Vagina (tissue), 2 donors: ENCODE measurements at places on chromosomes 7 and 10. TPM values are rescaled to one million over a fixed set of nuclear protein-coding genes. Genes with fewer than 3 reads are reported as not detected.

DNA sequence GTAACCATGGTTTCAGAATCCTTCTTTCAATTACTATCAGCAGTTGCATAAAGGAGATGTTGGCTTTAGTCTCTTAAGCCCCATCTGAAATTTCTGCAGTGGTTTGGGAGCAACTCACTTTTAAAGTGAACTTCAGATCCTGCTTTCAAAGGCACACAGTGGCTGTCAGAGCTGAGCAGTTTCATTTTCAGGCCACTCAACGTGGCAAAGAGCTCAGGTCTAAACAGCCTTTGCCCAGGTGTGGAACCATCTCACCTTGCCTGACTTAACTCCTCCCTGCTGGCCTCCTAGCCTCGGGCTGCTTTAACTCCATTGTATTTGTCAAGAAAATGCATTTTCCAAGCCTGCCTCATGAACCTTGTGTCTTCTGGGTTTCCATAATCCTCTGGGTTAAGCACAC lies 197.5 kb upstream of the KMT2E start:
- no peak for DNase-seq
- no peaks in the 10 kb centered on the region for H3K36me3 ChIP-seq
- H3K4me1 ChIP-seq, result peaks cover 7% of the 10 kb centered on the region
- H3K27ac ChIP-seq, result no peak overlapping the region
- H3K4me3 ChIP-seq, result no peak overlapping the region

DNA sequence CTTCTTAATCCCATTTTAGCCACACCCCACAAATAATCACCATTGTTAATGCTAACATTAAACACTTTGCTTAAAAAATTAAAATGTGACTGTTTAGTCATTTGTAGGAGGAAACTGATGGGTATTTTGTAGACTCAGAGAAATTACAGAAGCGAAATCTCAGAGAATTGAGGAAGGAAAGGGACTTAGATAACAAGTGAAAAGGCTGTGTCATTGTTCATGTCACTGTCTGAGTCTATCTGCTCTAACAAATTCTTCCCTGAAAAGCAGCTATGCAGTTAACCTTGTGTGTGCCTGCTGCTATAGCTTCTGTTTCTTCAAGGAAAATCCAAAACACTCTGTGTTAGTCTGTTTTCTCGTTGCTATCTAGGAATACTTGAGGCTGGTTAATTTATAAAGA lies 40.9 kb upstream of the PLXDC2 start:
- H3K27me3 ChIP-seq, result no peaks in the 10 kb centered on the region
- no peak overlapping the region for H3K27ac ChIP-seq
- no peak for DNase-seq

DNA sequence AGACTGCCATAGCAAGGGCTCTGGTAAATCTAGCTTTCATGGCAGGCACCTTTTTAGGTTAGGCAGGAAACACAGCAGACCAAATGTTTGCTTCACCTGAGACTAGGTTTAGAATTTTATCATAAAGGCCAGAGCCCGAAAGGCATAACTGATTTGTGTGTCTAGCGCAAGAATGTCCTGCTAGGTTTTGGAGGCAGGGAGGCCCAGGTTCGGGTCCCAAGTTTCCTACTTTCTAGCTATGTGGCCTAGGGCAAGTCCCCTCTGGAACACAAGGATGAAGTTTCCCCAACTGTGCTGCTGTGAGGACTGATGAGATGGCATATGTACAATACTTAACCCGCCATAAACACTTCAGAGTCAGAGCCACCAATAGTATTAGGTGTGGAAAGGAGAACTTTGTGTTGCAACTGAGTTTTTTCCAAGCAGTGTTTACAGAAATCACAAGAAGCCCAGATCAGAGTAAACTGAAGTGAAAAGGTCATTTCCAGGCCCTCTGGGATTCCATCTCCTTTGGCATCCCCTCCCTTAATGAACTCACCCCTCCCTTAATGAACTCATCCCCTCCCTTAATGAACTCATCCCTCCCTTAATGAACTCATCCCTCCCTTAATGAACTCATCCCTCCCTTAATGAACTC lies 244.9 kb downstream of the SKAP2 start:
- no peaks in the 10 kb centered on the region for H3K27me3 ChIP-seq
- no peak for DNase-seq
- no peak overlapping the region for H3K4me3 ChIP-seq
- no peaks in the 10 kb centered on the region for H3K4me1 ChIP-seq
- no peaks in the 10 kb centered on the region for H3K36me3 ChIP-seq
- H3K27ac ChIP-seq, result no peak overlapping the region

DNA sequence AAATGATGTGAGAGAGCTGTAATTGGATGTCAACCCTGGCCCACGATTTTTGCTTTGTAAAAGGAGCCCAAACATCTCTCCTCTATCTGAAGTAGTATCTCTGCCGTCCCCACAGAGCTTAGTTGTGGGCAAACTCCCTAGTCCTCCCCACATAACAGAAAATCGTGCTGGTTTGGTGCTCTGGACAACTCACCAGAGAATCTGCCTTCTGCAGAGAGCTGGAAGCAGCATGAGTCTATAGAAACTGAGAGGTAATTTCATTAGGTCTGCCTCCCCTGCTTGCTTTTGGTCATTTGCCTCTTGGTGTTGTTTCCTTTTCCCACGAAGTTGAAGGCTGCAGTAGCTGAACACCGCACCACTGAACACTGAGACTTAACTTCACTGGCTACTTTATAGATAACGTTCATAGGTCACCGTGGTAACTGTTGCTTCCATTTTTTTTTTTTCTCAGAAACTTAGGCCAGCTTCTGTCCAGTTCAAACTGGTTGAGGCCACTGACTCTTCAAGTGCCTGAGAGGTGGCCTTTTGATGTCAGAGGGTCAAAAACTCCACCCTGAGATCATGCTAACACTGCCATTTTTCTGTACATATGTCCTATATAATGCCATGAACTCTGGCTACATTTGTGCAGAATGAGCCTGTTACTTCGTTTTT lies 3.3 kb upstream of the CDCA7L start:
- no peak overlapping the region for H3K4me3 ChIP-seq
- no peak for DNase-seq

DNA sequence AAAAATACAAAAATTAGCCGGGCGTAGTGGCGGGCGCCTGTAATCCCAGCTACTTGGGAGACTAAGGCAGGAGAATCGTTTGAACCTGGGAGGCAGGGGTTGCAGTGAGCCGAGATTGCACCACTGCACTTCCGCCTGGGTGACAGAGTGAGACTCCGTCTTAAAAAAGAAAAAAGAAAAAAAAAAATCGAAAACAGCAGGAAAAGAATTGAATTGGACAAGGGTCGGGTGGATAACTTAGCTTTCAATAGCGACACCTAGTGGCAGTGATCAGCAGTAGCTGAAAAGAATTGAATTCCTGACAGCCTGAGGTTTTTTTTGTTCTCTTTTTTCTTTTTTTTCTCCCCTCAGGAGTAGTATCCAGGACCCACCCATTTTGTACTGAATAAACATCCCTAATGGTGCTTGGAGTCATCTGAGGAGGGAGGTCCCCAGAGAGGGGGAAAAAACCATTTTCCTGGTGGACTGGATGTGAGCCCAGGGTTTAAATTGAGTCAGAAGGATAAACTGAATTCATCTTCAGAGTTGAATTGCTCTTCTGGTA lies 55.1 kb downstream of the CYCS start:
- H3K27ac ChIP-seq, result peak overlapping the region; percentile 61
- H3K36me3 ChIP-seq, result no peaks in the 10 kb centered on the region
- DNase-seq, result no peak
- H3K27me3 ChIP-seq, result no peaks in the 10 kb centered on the region
- peak overlapping the region; percentile 21 for H3K4me3 ChIP-seq

DNA sequence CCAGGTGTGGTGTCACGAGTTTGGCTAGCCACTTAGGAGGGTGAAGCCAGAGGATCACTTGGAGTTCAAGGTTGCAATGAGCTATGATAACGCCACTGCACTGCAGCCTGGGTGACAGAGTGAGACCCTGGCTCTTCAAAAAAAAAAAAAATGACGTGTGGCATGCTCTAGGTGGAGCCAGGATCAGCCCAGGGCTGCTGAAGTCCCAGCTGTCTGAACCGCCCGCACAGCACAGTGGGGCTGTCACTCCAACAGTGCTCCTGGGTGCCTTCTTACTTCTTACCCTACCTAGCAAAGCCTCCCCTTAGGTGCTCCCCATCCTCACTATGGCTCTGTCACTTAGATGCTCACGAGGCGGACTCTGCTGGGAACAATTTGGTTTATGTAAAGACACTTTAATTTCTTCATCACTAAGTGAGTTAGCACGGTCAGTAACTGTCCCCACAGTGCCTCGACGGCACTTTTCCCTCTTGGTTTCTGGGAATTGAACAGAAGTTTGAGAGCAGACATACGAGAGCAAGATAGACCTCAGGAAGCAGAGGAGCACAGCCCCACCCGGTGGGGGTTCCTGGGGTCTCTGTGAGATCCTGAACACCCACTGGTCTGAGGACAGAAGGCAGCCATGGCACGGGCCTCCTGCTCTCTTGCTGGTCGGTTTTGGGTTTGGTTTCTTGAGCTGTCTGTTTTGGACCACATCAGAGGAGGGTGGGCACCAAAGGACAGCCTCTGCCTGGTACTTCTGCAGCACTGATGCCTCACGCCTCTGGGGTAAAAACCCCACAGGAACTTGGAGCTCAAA lies 66.2 kb upstream of the BTBD16 start:
- DNase-seq, result no peak
- no peaks in the 10 kb centered on the region for H3K27me3 ChIP-seq
- H3K4me3 ChIP-seq, result no peak overlapping the region
- H3K27ac ChIP-seq, result no peak overlapping the region

DNA sequence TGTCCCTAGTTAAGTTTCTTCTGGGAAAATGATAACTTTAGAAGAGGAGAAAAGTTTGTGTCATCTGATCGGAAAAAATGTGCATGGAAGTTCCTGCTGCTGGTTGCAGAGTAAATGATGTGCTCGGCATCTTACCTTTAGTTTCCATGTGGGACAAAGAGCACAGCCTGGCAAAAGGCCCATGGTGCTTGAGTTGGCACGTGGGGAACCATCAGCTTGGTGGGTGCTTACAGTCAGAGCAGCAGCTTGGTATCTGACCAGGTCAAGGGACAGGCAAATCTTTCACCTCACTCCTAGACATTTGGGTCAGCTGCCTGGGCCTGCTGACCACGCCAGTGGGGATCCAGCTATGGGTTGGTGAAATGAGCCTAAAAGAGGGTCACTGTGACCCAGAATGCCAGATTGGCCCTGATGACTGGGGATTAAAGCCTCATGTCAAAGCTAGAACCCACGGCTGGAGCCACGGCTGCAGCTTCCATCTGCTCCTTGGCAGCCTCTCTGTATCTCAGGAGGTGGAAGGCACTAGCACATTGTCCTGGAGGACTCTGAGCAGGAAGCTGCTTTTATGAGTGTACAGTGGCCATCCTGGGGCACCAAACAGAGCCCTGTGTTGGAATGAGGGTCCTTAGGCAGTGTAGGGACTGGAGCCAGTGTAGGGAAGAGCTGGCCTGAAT lies 24.7 kb downstream of the VWC2 start:
- H3K27me3 ChIP-seq, result no peaks in the 10 kb centered on the region
- no peaks in the 10 kb centered on the region for H3K36me3 ChIP-seq
- no peak for DNase-seq

DNA sequence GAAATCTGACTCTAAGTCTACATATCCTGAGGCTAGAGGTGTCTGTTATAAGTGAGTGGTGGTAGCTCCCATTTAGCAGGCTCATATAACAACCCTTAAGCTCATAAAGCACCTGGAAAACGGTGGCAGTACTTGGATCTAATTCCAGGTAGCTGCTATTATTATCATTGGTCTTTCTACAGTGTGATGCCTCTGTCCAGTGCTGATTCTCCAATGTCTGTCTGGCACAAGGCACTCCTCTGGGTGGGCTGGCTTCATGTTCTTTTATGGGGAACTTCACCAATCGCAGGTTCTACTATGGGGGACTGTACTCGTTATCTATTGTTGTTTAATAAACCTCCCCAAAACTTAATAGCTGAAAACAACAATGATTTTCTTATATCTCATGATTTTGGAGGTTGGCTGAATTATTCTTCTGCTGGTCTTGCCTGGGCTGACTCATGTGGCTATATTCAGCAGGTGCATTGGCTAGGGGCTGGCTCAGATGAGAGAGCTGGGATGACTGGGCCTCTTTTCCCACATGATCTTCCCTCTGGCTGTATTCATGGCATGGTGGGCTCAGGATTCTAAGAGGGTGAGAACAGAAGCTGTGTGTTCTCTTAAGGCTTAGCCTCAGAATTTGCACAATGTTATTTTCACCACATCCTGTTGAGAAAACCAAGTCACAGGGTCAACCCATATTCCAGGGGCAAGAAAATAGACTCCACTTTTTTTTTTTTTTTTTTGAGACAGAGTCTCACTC lies 93.0 kb upstream of the PCGF5 start:
- H3K27ac ChIP-seq, result no peak overlapping the region
- H3K36me3 ChIP-seq, result no peaks in the 10 kb centered on the region
- DNase-seq, result no peak
- H3K27me3 ChIP-seq, result no peaks in the 10 kb centered on the region
- no peak overlapping the region for H3K4me3 ChIP-seq

DNA sequence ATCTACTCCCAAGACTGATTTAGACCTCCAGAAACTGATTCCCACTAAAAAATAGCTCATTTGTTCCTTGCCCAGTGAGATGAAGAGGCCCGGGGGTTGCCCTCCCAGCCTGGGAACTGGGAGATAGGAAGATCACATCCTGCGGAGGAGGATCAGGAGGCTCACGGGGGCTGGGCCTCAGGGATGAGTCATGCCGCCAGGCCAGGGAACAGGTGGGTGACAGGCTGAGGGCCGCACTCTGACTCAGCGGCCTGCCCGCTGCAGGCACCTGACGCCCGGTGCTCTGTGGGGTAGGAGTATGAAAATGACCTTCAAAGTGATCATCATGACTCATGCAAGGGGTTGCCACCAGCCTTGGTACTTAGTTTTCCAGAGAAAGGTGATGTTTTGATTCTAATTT lies 104.5 kb upstream of the ZPBP start:
- no peaks in the 10 kb centered on the region for H3K4me1 ChIP-seq
- H3K27ac ChIP-seq, result no peak overlapping the region
- DNase-seq, result no peak
- H3K36me3 ChIP-seq, result no peaks in the 10 kb centered on the region
- H3K4me3 ChIP-seq, result no peak overlapping the region
- H3K27me3 ChIP-seq, result no peaks in the 10 kb centered on the region

DNA sequence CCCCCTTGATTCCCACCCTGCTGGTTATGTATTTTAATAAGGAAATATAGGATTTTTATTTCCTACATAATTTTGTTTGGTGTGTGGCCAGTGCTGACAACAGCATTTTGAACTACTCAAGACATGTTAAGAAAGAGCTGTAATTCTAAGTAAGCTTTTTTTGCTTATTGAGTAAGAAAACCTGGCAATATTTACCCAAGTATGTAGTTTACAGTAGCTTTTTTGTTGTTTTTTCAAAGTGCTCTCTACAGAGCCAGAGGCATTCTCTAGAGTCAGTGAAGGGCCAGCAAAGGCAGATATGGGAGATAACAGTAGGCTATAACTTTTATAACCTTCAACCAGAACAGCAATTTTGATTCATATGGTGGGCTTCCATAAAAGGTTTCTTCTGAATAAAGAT lies 63.2 kb upstream of the TMEM168 start:
- no peaks in the 10 kb centered on the region for H3K4me1 ChIP-seq
- H3K4me3 ChIP-seq, result no peak overlapping the region
- H3K27ac ChIP-seq, result no peak overlapping the region
- no peak for DNase-seq

The GRM8 gene
- not detected for total RNA-seq

The SNX13 gene
- 67.3 TPM for total RNA-seq

The SLC18A3 gene
- 0.49 TPM for total RNA-seq

The LIPM gene
- not detected for total RNA-seq

The ZNF32 gene
- total RNA-seq, result 51.1 TPM

The GIMAP7 gene
- 16.0 TPM for total RNA-seq
